ENCODE measurements at places on chromosomes 7 and 10.

GRCh38 chr10:25263931-25264330, 89.1 kb downstream of the GPR158 start:
- DNase-seq = no peak

GRCh38 chr10:91349381-91349780, 60.8 kb upstream of the HECTD2 start:
- DNase-seq = no peak

DNA sequence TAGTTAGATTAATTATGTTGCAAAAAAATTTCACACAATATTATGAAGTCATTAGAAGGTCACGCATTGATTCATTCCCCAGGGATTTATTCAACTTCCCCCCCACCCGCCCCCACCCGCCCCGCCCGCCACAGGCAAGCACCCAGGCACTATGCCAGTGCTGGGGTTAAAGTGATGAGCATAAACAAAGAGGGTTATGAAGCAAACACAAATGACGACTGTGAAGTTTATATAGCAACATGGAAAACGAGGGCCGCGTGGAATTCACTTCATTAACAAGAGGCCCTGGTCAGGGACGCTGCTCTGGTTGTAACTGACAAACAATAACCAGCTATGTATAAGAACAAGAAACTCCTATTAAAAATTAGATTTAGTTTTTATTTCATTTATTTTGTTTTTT, 656.5 kb upstream of the COBL start:
- peak; percentile 5 for DNase-seq

DNA sequence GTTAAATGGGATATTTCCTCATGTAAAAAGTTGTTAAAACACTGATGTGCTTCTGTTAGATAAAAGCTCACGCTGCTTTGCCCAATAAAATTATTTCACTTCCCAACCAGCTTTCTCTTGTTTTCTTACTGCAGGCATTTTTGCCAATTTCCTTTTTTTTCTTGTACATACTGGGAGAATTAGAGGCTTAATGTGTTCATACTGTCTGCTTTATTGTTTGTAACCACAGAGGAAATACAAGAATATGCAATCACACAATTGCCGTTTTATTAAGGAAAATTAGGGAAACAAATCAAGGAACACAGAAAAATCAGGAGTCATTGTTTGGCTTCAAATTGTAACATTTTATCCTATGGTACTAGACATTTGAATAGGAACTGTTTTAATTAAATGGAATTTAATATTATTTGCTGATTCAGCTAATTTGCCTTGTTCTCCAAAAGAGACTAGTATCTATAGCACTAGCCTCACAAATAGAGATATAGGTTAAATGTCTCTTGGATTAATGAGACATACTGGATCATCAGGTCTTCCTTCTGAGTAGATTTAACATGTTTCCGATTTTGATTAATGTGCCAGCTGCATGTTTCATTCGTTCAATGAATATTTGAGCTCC, 6.4 kb upstream of the VWA2 start:
- no peak for DNase-seq

DNA sequence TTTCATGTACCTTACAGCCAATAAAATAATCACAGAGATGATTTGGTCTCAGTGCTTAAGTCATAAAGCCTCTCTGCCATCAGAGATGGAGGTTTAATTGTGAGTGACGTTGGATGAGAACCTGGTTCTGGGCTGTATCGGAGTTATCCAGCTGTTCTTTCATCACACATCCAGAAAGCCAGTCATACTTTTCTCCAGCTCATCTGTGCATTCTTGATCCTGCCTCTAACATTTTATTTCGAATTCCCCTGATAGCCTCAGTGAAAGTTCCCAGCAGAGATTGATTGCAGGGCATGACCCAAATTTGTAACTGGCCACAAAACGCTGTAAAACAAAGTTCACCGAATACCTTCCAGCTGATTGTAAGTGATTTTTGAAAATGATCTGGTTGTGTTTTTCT, 212.6 kb upstream of the HABP2 start:
- no peak for DNase-seq

DNA sequence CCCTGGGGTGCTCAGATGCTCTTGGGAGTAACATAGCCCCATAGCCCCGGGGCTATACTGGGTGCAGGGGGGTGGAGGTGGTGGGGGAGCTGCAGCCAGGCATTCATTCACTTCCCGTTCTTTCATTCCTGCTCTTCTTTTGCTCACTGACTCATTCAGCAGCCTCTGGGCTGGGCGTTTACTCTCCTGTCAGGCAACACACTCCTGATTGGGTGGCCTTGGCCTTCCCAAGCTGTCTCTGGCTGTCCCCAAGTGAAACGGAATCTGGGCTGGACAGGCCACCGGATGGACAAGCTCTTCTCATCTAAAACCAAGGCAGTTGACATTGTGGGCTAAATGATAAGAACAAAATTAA, 34.6 kb downstream of the CHST3 start:
- DNase-seq = peak; percentile 72

- no peak for DNase-seq
These were observed 820.6 kb downstream of the CCSER2 start for GRCh38 chr10:85148693-85149640.

GRCh38 chr10:83272666-83273434, 866.5 kb upstream of the GHITM start:
- peak; percentile 2 for DNase-seq

DNA sequence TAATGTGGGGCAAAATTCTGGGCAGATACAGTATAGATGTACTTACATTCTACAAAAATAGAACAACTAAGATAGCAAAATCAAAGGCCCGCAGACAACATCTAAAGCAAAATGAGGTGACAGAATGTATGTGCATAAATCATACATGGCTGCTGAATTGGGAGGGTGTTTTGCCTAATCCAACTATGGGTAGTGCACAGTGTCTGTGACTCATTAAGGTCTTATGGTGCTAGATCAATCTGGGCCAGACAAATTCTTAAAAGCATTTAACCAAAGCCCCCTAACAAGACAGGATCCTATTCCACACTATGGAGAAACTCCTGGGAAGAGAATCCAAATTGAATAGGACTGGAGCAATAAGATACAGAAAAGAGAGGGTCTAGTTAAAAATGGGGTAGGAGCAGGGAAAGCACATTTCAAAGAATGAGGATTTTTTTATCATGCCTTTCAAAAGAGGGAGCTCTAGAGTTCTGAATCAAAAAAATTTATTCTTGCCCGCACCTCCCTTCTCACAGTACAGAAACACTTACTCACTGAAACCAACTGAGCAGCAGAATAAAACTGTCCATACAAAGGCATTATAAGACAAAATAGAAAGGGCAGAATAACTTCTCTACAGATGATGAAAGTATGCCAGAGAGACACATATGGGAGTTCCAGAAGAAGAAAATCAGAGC, 181.3 kb downstream of the RNLS start:
- DNase-seq = no peak

DNA sequence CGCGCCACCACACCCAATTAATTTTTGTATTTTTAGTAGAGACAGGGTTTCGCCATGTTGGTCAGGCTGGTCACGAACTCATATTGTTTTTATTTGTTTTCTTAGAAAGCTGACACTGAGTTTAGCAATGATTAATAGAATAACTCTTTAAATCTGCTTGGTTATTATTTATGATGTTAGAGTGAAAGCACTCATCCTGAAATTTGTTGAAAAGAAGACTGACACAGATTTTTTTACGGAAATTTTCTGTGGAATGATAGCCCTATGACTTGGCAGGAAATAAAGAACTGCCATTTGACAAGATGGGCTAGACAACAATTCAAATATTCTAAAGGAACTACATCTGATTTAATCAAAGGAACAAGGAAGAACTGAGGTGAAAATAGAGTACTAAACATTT, 4.3 kb upstream of the GSAP start:
- DNase-seq = no peak

GRCh38 chr7:48636391-48637015, 287.8 kb upstream of the CDC14C start:
- no peak for DNase-seq

GRCh38 chr10:71063401-71063800, 149.0 kb upstream of the UNC5B start:
- peak; percentile 34 for DNase-seq

DNA sequence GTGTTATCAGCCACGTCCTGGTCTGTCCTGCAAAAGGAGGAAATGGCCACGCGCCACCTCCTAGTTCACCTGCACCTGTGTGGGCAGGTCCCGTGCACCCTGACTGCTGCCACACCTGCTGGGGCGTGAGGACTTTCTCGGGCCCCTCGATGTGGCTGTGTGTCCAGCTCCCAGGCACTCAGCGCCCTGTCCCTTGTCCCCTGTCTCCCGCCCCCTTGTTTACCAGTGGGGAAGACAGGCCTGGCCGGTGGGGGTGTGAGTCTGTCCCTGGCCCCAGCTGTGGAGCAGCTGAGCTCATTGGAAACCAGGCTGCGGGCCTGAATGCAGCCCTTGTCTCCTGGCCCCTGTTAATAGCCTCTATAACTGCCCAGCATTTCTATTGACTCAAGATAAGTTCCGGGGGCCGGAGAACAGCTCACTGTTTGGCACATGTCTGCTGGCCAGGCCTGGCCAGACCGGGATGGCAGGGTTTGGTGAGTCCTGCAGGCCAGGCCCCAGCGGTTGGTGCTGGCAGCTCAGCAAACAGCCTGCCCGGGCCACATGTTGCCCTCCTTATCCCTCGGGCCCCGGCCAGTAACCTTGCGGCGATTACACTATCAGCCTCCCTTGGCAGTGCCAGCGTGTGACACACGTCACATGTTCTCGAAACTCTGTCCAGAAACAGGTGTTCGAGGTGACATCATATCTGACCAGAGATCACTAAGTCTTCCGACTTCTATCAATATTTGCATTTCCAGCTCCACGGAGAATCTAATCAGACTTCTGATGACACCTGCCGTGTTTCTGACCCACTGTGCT, 52.1 kb downstream of the FOXL3 start:
- peak; percentile 97 for DNase-seq

- no peak for DNase-seq
These were observed 44.3 kb downstream of the CCDC71L start for GRCh38 chr7:106616708-106617051.

Data from stomach (tissue), 19 donors.